ENCODE measurements at places on chromosomes 2 and 18.
A peak's percentile ranks its signal among the peaks of the same experiment; 100 is the strongest.

DNA sequence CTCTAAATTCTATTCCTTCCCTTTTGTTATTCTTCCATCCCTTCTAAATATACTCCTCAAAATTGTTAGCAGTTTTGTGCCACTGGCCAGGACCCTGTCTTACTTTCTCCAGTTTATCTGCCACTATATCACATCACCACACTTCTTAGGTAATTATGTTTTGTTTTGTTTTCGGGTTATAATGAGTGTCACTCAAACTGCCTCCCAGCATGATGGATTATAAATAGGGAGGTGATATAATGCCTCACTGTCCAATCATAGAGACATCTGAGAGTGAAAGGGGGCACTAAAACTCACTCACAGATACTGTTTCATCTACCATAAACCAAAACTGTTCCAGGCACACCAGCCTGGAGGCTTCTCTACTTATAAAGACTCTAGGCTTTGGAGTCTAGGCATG, 3.5 kb downstream of the RSAD2 start:
- DNase-seq, result no peak

GRCh38 chr2:168029071-168029470, 218.3 kb downstream of the STK39 start:
- no peak for DNase-seq

DNA sequence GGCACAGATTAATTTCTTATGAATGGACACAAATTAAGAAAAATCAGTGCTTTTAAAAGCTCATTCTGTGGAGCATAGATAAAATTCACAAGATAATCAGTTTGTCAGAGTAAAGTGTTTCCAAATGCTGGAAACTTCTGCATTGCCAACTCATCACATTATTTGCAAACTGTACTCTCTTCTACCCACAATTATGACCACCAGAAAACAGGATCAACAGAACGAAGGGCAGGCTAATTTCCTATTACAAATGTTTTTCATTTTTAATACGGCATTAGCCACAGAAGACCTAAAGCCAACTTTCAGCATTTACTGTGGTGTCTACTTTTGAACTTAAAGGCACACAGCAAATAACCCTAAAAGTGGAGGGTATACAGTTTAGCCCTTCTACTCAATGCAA, 6.0 kb downstream of the IRS1 start:
- no peak for DNase-seq

GRCh38 chr2:15492773-15493325, 68.3 kb downstream of the NBAS start:
- DNase-seq, result peak; percentile 86

DNA sequence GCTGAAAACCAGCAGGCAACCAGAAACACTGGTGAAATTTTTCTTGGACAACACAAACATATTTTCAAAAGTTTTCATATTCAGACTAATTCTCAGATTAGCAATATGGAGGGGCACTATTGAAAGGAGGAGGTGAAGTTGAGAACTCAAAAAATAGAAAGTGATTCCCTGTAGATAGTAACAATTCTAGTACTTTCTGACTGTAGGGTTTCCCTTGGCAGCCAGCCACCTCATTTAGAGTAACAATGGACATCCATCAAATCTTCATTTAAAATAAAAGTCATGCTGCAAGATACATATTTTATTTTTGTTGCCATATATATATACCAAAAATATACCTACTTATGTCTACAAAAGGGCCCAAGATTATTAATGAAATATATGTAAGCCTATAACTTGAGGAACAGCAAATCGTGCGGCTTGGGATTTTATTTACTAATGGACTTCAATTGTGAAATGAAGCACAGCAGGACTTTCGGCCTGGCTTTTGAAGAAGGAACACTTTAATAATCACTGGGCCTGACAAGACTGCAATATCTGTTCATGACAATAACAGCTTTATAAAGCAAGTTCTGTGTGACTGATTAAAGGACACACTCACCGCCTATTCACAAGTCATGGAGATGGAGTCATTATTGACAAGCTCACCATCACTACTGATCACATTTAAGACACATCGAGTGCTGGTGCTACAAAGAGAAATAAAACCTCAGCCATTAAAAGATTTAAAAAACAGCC, 6.8 kb upstream of the NR4A2 start:
- DNase-seq, result peak; percentile 15

GRCh38 chr2:110105608-110106467, 9.8 kb downstream of the MALL start:
- DNase-seq, result no peak

- no peak for DNase-seq
Observed at GRCh38 chr18:30925795-30926194, 116.7 kb downstream of the DSC3 start.

DNA sequence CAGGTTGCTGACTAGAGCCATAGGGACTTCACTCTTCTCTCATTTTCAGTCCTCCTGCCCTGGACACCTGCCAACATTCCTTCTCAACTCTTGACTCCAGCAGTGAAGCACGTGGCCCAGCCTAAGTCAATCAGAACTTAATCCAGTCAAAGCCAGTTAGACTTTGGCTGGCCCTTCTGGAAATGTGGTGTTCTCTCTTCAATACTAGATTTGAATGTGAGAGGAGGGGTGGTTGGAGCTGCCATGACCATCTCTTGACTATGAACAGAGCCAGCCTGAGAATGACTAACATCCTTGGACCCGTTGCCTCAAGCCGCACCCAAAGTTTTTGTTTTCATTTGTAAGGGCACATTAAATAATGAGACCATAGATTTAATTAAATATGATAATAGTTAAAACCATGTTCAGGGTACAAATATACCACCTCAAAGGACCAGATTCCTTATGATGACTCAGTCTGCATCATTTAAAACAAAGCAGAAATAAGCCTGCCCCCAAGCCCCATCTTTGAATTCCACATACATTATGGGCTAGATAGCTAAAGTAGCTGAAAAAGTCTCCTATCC, 49.7 kb upstream of the RASGRP3 start:
- peak; percentile 92 for DNase-seq

- DNase-seq, result no peak
Observed at GRCh38 chr2:111007757-111008688, 112.7 kb upstream of the BCL2L11 start.

- no peak for DNase-seq
Observed at GRCh38 chr18:58649966-58650816, 21.1 kb upstream of the MALT1 start.

GRCh38 chr2:218161644-218162043, 5.1 kb downstream of the CXCR1 start:
- no peak for DNase-seq

GRCh38 chr2:208097801-208098200, 26.5 kb downstream of the CRYGD start:
- no peak for DNase-seq

DNA sequence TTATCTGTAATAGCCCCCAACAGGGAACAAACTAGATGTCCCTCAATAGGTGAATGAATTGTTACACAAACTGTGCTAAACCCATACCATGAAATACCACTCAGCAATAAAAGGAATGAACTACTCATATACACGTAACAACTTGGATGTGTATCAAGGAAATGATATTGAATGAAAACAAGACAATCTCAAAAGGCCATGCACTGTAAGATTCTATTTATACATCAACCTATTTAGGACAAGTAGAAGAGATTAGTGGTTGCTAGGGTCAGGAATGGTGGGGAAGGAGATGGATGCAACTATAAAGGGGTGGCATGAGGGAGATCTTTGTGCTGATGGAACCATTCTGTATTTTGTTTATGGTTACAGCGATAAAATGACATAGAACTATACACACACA, 47.1 kb downstream of the KANSL3 start:
- no peak for DNase-seq

GRCh38 chr2:57181315-57182038, 865.1 kb upstream of the VRK2 start:
- no peak for DNase-seq

- no peak for DNase-seq
Observed at GRCh38 chr2:105032476-105032875, 5.4 kb upstream of the MRPS9 start.

- DNase-seq, result no peak
Observed at GRCh38 chr2:234793212-234793785, 158.5 kb upstream of the SH3BP4 start.

GRCh38 chr2:84816426-84817026, 64.4 kb downstream of the TRABD2A start:
- no peak for DNase-seq

DNA sequence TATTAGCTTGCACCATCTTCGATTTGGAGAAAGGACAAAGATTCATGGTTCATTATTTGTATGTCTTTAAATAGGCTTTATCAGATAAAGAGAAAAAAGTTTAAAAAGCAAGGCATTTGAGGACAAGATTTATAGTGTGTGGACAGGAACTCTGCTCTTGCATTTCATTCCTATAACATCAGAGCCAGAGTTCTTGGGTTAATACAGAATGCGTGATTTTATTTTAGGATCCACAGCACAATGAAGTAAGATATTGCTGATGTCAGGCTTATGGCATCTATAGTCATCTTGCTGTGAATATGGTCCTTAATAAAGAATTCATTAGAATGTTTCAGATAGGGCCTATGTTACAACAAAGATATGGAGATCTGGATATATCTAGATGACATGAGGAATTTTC, 19.7 kb downstream of the RASGRP3 start:
- no peak for DNase-seq

- peak; percentile 37 for DNase-seq
Observed at GRCh38 chr2:30421604-30422443, 25.2 kb upstream of the LCLAT1 start.

GRCh38 chr2:119704670-119705120, 25.7 kb downstream of the TMEM177 start:
- DNase-seq, result no peak

GRCh38 chr2:98572211-98572610, 36.1 kb downstream of the COA5 start:
- no peak for DNase-seq

- DNase-seq, result no peak
Observed at GRCh38 chr2:159144776-159145614, 141.5 kb downstream of the WDSUB1 start.

- DNase-seq, result no peak
Observed at GRCh38 chr2:236237468-236238190, 26.6 kb downstream of the ASB18 start.

DNA sequence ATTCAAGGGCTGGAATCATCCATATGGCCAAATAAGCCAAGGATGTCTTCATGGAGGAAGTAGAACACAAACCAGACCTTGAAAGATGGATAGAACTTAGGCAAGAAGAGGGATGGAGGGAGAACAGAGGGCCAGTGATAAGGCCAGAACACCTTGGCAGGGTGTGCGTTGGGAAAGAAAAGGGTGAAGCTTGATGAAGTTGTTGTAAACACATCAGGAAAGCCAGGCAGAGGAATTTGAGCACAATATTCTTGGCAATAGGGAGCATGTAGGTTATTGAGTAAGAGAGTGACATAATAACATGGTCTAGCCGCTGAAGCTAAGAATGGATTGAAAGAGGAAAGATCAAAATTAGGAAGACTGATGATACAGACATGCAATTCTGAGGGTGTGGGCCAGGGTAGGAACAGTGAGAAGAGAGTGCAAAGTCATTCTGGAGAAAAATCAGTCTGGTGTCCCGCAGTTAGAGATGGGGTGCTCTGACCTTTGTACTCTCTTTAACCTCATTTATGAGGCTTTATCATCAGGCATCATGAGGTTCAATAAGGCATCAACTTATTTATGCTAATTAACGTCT, 41.0 kb downstream of the SLC14A2 start:
- DNase-seq, result no peak

- DNase-seq, result peak; percentile 83
Observed at GRCh38 chr2:84846041-84846663, 34.7 kb downstream of the TRABD2A start.

DNA sequence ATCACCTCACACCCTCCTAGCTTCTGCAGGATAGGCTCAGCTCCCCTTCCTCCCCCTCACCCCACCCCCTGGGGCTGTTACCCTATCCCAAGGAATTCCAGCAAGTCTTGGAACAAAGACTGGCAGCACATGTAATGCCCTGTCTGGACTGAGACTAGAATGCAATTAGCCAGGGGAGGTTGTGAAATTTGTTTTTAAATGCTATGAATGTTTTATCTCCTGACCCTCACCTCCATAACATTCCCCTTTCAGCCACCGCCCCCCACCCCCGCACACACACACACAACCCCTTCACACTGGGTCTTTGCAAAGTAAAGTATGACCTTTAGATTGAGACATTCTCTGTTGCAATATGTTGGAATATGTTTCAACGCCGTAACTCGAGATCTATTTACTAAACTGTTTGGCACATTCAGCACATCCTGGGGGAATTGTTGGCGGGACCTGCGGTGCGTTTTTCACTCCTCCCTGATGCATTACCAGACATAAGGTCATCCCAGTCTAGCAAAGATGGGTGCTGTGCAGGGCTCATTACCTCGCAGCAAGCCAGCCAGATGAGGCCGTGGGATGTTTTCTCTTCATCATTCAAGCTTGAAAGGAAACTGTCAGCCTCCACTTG, 290.7 kb upstream of the SLC14A2 start:
- DNase-seq, result no peak

DNA sequence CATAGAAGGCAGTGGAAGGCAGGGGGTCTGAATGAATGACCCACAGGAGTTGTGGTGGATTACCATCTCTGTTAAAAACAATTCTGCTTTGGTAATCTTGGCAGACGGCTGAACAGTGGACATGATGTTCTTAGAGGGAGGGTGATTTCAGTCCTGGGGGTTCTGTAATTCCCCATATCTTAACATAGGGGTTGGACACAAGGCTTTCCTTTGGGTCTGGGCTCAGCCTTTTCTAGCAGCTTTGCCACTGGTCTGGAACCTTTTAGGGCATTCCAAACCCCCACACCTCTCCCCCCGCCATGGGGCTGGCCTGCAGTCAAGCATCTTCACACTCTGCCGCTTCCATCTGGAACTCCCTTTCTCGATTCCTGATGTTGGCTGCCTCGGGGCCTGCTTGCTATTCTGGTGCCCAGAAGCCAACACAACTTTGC, 50.3 kb downstream of the RPL37A start:
- no peak for DNase-seq

DNA sequence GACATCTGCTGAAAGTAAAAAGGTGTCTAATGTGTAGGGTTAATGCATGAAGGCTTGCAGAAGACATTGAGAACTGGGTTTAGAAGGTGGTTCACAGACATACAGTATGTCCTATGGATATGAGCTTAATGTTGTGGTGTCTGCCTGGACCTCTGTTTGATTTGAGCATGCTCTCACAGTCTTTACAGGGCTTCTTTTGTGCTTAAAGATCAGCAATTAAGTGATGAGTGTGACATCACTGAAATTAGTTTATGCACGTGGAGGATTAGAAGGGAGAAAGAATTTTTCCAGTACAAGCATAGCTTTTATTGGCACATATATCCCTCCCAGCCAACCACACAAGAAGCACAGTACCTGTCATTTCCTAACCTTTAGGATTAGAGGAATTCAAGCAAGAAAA, 367.5 kb upstream of the RAB12 start:
- DNase-seq, result no peak

DNA sequence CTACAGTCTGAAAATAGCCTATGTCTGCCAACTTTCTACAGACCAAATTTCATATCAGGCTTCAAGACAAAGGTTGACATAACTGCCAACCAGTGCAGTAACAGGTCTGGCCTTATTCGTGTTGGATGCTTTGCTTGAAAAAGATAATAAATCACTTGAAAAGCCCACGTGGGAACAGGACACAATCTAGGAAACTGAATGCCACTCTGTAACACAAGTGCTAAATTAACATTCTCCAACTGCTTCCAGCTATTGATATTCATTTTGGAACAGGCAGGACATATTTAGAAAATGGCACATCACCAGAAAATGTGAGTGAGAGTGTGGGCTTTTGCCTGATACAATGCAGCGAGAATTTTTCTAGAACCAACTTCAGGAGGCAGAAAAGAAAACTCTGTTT, 165.9 kb upstream of the CCDC150 start:
- no peak for DNase-seq

GRCh38 chr2:11239666-11240462, 84.6 kb downstream of the SLC66A3 start:
- DNase-seq, result peak; percentile 77

- DNase-seq, result no peak
Observed at GRCh38 chr2:62524293-62524941, 18.4 kb upstream of the TMEM17 start.
